Activated T-helper 1 cell treated with Interleukin-2 at 50 U/mL for 16 hours (primary cell): ENCODE measurements at places on chromosomes 5 and 9.

DNA sequence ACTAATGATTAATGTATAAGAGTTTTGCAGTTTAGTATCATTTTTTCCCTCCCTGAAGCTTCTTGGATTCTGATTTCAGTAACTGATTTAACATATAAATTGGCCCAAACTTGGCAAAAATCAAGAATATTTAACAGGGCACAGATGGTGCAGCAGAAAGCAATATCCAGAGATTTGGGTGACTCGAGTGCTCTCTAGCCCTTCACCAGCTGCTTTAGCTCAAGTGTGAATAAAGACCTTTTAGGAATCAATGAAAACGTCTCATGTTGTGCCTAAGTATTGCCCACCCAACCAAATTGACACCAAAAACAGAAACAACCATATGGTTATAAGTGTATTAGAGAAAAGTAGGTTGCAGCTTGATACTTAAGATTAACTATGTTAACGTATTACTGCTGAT is 933.4 kb upstream of the PTPRD start:
- no peak for DNase-seq

- DNase-seq, result no peak
Observed at GRCh38 chr5:56481428-56482357, 248.6 kb upstream of the ANKRD55 start.

DNA sequence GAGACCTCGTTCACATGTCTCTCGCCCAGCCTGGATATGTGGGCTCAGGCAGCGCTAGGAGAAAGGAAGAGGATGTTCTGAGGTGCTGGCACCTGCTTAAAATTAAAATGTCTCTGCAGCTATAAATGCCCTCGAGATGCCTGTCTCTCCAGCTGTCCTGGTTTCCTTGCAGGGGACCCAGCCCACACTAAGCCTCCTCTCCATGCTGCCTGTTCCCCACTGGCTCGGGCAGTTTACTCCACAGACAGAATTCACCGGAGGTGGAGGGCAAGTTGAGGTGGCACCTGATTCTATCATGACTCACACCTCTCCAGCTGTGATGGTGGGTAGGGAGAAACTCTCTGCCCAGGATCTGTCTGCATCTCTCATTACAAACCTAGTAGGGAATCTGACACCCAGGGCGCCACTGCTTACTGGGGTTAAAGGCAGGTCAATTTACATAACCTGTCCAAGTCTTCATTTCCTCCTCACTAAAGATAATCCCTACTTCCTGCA is 420.9 kb downstream of the SPOCK1 start:
- no peak for DNase-seq

- peak; percentile 100 for DNase-seq
Observed at GRCh38 chr9:121201738-121202533, at the start of gene RAB14. Gene RAB14, minus strand, starts transcription at chr9:121201869. Its CDS starts 8,457 bp downstream, at chr9:121193412.

- no peak for DNase-seq
Observed at GRCh38 chr9:119559986-119560385, 190.8 kb upstream of the BRINP1 start.

DNA sequence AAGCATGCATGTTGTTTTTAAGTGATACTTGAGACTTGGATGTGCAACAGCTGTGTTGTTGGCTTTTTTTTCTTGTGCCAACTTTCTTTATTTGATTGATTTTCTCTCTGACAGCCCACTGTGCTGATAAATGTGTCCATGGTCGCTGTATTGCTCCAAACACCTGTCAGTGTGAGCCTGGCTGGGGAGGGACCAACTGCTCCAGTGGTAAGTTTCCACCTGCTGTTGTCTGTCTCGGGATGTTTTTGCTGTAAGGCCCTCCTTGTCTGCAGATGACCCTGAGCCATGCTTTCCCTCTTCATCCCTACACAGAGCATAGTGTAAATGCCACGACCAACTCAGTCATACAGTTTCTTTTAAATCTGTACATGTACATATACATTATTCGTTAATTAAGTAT is 79.2 kb downstream of the MEGF10 start:
- no peak for DNase-seq

DNA sequence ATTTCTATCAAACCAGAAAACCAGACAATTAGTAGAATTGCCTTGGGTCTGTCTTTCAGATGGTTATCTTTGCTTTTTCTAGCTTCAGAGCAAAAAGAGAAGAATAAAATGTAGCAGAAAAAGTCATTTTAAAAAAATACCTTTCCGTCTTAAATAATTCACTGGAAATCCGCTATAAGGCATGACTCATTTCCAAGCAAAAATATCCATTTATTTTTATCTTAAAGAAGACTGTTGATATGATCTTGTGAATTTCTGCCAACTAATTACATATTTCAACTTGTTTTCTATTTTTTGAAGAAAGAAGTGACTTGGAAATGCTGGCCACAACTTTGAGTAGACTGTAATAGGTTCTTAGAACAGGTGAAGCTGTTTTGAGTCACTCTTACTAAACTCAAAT is 83.7 kb downstream of the VCAN start:
- DNase-seq, result no peak

DNA sequence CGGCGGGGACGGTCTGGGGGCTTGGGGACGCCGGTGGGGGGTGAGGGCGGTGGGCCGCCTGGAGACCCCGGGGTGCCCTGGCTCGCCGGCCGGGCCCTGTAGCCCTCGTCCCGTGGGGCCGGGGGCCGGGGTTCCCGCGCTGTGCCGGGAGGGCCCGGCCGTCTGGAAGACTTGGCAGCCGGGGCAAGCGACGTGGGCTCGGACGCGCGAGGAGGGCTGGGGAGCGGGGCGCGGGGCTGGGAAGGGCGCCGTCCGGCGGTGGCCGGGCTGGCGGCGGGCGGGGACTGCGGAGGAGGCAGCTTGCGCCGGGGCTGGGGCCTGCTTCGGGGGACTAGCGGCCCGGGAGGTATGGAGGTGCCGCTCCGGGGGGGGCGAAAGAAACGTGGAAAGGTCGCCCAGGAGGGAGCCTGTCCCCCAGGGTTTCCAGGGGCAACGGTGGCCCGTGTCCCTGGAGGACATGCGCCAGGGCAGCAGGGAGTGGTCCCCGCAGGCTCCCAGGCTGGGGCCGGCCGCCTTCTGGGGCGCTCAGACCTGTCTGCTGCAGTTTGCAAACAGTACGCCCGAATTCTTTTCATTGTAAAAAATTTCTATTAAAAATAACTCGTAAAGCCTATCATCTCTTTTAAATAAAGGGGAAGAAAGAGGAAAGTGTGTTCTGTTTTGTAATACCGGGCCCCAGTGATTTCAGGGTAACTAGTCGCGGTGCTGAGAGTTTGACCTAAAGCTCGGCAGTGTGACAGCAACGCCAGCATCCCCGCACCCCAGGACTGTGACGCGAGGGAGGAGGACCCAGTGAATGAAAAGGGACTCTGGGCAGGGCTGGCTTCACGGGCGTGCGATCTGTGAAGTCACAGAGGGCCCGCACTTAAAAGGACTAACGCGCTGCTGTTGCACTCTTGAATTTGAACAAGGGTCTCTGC is 752 bp upstream of the ANKH start:
- peak; percentile 30 for DNase-seq

- no peak for DNase-seq
Observed at GRCh38 chr9:19748278-19749126, 40.3 kb downstream of the SLC24A2 start.

DNA sequence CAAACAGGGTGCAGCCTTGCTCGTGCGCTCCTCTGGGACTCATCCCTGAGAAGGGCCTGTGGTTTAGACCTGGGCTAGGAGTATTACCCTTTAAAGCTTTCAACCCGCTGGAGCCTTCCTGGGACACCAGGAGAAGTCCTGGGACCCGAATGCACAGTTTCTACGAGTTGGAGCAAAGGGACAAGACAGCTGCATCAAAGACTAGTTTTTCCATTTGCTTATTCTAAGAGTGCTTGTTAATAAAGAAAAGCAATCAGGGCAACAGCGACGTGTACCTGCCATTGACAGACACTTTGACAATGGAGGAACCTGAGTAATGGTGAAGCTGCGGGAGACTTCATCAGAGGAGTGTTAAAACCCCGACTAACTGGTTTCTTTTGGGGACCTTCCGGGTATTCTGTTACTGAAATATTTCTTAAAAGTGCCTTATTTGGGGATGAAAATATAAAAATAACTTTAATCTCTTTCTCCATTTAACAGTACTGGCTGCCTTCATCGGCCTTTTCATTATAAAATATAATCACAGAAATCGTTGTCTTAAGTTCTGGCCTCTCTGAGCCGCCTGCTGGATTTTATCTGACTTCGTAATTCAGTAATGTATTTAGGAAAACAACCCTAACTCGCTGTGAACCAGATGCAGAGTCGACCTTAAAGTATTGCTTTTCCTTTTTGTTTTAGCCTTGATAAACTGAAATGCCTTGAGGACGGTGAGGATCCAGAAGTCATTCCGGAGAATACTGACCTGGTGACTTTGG is 732 bp downstream of the SNAPC3 start:
- no peak for DNase-seq

DNA sequence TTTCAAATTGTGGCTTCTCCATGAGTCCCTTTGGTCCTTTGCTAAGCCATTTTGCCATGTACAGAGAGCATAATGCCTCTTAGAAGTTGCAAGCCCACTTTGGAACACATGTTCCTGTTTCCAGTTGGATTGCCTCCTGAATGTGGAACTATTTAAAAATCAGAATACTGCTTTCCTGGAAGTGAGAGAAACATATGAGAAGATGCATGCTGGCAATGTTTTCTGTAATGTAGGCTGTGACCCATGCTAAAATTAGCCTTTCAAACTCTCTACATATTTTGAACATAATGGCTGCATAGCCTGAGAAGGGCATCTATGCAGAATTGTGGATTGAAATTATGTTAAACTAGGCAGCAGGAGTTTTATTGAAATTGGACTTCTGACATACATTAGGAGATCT is 175.5 kb upstream of the PAPPA start:
- DNase-seq, result no peak

DNA sequence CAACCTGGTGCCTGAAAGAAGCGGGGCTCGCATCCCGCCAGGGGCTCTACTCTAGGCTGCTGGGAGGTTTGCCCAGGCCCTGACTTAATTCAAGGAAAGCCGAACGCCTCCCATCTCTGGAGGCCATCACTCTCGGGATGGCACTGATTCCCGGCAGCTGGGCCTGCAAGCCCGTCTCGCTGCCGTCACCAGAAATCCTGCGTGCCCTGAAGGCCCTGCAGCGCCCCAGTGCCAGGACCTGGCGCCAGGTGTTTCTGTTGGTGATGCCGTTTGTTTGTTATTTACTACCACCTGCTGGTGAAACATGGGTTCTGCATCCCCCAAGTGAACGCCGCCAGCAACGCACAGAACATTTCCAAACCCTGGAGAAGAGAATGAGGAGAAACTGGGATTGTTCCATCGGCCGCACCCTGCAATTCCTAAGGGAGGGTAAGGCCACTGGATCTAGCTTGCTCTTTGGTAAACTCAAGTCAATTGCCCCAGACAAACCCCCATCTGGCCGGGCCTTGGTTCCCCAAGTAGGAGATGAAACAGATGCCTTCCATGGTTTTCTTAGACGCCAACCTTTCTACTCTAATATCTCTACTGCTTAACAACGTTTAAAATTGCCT is 77.9 kb downstream of the AK8 start:
- DNase-seq, result peak; percentile 27
